Endothelial cell (in vitro differentiated cells): ENCODE measurements at places on chromosomes 11 and 22. TPM values are rescaled to one million over a fixed set of nuclear protein-coding genes. Genes with fewer than 3 reads are reported as not detected.
A peak's percentile ranks its signal among the peaks of the same experiment; 100 is the strongest.

- H3K4me1 ChIP-seq: no peaks in the 10 kb centered on the region
- no peak for DNase-seq
- peaks cover 5% of the 10 kb centered on the region for H3K27me3 ChIP-seq
- H3K36me3 ChIP-seq: no peaks in the 10 kb centered on the region
- H3K27ac ChIP-seq: no peak overlapping the region
- H3K4me3 ChIP-seq: no peak overlapping the region
These were observed 1088.2 kb downstream of the BRD1 start for GRCh38 chr22:48739348-48740085.

- no peak overlapping the region for H3K4me3 ChIP-seq
- DNase-seq: no peak
- H3K4me1 ChIP-seq: no peaks in the 10 kb centered on the region
These were observed 575.9 kb upstream of the ANO3 start for GRCh38 chr11:25755918-25756584.

The C11orf87 gene
- 0.46 TPM for total RNA-seq

The RPL27A gene
- total RNA-seq: 1,456 TPM

The TM7SF2 gene
- total RNA-seq: 35.6 TPM

The CRYBB1 gene
- 9.5 TPM for total RNA-seq

The SLC22A12 gene
- not detected for total RNA-seq

The SLC22A25 gene
- total RNA-seq: not detected

DNA sequence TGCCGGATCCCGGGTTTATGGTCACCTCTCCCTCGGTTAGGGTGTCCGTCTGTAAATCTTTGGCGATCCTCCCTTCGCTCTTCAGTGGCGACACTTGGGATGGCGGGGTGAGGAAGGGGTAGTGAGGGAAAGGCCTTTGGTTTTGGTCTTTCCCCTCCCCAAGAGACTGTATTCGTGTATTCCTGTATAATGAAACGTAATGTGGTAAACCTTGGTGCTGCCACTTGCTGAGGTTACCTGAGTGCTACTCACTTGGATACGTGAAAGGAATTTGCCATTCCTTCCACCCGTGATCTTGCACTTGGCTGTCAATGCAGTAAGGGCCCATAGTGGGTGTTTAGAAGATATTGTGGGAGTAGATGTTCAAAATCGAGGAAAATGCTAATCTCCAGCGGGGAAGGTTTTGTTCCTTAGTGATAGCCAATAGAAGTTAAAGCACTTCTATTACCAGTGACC lies 578 bp upstream of the NUP160 start:
- peak overlapping the region; percentile 97 for H3K4me3 ChIP-seq
- peaks cover 9% of the 10 kb centered on the region for H3K36me3 ChIP-seq
- H3K4me1 ChIP-seq: peaks cover 21% of the 10 kb centered on the region
- H3K27ac ChIP-seq: peak overlapping the region; percentile 86
- DNase-seq: no peak
- H3K27me3 ChIP-seq: peaks cover 4% of the 10 kb centered on the region
